ENCODE measurements at places on chromosomes 7 and 10.

- no peak for DNase-seq
Measured at GRCh38 chr7:37817996-37818720, 30.2 kb upstream of the NME8 start.

GRCh38 chr10:132766291-132766690 is 19.7 kb downstream of the NKX6-2 start:
- no peak for DNase-seq

DNA sequence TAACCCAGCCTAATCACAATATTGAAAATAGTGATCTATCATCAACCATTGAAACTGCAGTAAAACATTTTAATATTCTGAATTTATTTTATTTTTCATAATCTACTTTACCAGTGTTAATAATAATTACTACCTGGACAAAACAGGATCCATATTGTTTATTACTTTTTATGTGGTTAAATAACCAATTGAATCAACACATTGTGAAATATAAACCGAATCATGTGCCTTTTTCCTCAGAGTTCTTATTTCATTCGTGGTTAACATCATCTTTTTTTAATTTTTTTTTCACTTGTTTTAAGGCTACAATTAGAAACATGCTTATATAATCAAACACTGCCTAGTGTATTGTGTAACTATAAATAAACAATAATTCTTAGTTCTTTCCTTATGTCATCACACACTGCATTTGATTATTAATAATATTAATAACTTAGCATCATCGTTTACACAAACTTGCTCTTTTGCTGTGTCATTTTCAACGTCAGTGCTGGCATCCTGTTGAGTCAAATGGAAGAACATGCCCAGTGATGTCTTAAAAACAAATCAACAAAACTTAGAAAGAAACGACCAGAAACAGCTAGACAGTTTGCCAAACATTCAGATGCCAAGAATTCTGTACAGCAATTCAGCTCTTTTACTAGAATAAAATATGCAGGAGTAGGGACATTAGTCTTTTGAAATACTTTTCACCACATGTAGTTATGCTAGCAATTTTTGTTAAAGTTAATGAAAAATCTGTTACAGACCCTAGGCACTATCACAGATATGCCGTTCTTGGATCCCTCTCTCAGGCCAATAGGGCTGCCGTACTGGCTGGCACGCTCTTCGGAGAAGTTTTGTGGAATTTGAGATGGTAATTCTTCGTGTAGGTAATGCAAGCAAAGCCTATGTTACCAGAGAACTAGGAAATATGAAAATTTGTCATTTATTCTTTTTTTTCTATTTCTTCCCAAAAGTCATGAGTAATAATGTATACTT is 330.4 kb upstream of the SEMA3A start:
- no peak for DNase-seq

DNA sequence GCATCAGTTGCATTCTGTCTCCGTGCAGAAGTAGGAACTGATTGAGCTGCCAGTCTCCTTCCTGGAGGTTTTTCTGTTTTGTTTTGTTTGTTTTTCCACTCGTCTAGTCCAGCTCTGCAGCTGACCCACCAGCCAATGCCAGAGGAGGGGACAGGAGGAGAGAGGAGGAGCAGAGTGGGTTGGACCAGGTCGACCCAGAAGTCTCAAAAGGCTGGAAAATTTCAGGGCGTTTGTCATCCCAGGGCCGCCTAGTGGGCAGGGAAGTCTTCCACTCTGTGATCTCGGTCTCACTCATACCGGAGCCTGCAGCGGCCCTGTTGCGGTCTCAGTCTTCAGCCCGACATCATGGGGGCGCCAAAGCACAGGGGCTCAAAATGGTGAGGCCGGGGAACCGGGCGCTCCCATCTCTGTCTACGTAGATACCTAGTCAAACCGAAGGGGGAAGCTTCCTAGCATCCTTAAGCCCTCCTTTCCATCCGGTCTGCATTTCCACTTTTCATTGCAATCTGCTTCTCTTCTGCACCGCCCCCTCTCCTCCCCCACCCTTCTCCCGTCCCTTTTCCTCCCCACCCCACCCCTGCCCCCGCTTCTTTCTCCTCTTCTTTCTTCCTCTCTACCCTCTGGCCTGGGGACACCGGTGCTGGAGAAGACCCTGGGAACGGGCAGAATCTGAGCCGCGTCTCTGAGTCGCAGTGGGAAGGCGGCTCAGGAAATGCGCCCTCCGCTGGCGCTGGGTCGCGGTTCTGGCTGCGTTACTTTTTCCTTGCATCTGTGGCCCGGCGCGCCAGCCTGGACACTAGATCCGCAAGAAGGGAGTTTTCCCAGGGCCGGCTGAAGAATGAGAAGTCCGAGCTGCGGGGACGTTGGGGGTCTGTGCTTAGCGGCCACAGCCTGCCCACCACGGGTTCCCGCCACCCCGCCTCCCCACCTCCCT is 16.2 kb upstream of the PAX2 start:
- DNase-seq: no peak

DNA sequence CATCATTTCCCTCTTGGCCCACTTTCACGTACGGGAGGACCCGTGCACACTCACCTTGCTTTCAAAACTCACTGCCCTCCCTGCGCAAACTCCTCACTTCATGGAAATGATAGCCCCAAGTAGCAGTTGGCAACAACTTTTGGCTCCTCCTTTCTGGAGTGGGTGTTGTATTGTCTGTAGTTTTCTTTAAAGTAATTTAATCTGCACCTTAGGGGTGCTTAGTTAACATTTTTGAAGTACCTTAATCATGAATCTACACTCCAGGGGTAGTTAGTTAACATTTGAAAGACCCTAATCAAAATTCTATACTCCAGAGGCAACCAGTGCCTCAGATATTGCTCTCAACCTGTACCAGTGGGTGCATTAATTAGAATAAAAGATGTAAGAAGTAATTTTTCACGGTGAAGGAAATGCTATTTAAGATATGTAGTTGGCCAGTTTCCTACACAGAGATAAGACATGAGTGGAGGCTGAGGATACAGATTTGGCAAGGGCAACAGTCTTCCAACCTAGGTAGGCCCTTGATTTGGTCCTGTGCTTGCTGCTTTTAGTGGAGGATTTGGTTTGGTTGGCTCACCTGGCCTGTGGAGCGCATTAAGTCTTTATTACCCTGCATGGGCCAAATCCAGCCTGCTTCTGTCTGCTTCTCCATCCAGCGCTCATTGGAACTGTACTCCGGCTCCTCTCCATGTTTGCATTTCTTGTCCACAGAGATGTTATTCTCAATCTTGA is 93.0 kb downstream of the EXOC4 start:
- no peak for DNase-seq

GRCh38 chr7:111368381-111369065 is 193.8 kb downstream of the IMMP2L start:
- no peak for DNase-seq

DNA sequence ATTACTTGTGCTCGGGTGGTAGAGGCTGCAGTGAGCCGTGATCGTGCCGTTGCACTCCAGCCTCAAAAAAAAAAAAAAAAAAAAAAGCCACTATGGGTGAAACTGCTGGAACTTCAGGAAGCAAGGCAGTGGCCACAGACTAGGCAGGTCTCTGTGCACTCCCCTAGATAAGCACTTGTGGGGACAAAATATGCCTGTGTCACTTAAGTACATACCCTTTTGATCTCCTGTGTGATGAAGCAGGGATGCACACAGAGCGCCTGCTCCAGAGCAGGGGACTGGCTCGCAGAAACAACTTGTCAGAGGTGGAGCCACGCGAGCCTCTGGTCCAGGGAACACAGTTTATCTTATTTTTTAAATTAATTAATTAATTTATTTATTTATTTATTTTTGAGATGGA is 42.9 kb upstream of the PSAP start:
- no peak for DNase-seq

- no peak for DNase-seq
Measured at GRCh38 chr7:120926943-120927346, 23.6 kb upstream of the ING3 start.

- DNase-seq: no peak
Measured at GRCh38 chr7:36792421-36792820, 68.1 kb upstream of the AOAH start.

GRCh38 chr10:131238669-131239280 is 72.7 kb downstream of the TCERG1L start:
- no peak for DNase-seq

- no peak for DNase-seq
Measured at GRCh38 chr10:13822490-13822889, 235.7 kb downstream of the PRPF18 start.

DNA sequence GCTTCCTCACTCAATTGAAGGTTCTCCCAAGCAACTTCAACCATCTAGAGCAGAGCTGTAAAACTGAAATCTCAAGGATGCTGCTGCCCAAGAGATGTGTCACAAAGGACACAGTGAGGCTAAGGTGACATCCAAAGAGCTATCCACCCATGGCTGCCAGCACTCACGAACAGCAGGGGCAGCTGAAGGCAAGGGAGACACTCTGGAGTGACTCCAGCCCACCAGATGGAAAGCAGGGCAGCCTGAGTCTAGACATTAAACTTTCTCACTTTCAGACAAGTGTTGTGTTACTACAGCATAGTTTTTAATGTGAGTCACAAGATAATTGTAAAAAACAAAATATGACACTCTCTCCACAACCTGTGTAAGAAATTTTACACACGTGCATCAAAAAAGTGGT is 113.5 kb downstream of the LARP4B start:
- DNase-seq: no peak

DNA sequence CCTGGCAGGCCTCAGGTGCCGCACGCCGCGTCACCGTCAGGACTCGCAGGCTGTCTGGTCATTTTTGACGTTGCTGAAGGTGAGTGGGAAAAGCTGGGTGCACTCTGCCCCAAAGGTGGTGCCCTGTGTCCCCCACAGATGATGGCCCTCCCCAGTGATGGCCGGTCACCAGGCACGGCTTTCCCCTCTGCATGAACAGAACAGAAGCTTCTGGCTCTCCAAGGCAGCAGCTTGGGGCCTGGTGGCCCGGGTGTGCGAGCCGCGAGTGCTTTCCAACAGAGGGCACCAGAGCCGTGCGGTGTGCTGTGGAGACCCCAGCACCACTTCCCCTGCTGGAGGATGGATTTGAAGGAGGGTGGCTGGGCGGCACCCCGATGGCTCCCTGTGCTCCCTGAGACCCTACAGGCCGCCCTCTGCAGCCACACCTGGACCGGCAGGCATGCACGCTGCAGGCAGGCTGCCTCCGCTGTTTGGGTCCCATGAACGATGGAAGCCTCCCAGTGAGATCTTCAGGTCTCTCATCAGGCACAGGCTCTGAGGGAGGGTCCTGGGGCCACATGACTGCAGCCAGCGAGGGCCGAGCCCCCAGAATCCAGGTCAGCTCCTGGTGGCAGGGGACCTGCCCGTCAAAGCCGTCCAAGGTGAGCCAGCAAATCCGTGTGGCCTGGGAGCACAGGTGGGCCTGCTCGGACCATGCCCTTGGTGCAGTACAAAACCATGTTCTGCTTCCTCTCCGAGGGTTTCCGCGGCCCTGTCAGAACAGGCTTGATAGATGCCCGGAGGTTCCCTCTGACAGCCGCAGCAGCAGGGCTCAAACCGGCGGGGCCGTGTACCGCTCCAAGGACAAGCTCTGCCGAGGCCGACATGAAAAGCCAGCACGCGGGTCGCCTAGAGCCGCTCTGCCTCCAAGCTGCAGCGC is 195.4 kb downstream of the EBF3 start:
- no peak for DNase-seq

DNA sequence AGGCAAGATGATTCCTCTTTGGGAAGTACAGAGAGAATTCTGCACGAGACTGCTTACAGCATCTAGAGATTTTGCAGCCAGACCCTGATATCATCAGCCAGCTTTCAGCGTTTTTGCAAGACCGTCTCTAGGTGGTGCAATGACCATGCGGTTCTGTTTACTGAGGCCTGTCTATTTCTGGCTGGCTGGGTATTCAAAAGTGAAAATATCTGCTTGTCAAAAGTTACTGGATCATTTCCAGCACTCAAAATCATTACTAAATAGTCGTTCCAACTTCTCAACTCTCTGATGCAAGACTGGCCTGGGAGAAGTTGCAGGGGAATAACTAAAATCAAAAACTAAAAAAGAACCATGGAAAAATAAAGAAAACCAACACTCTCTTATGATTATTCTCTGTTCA is 240.1 kb downstream of the ELMO1 start:
- no peak for DNase-seq

DNA sequence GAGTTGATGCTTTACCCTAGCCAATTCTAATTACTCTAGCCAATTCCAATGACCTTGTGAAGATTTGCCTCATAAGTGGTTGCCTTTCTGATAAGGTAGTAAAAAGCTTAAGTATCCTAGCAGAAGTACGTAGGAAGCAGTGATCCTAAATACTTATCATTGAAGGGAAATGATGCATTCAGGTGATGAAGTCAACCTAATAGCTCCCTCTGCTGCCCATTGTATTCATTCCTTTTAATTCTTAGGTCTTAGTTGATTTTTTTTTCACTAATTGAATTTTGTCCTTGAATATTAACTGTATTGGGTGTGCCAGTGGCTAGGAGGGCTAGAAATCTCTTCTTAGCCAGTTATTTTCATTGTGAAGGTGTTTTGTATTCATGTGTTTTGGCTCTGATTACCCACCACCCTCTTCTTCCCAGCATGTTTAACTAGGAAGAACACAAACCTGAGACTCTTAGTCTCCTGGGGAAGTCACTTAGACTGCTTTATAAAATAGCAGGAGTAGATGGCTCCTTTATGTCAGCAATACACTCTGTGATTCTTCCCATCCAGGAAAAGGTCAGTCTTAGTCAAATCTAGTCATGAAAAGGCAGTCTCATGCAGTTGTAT is 46.3 kb downstream of the PLEKHA8 start:
- no peak for DNase-seq

Measured in stimulated activated CD4-positive, alpha-beta T cell treated with anti-CD3 and anti-CD28 coated beads, Interleukin-4, amount 100 ng/mL, for 1 hour (primary cell).